ENCODE measurements at places on chromosomes 2 and 18.

GRCh38 chr18:36391426-36392145, 94.1 kb downstream of the FHOD3 start:
- DNase-seq = no peak

DNA sequence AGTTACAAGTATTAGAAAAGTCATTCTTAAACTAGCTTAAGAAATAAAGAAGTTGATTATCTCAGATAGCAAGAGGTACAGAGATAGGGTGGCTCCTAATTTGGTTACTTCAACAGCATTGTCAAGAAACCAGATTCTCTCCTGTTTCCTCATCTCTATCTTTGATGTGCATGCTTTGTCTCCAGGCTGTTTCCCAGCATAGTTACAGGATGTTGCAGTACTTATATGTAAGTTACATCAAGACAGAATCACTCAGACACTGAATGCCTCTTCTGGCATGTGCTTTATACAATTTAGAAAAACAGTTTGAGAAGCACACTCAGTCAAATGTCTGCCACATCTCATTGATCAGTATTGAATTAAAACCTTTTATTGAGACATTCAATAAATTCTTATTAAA, 189.5 kb upstream of the UBE2E3 start:
- no peak for DNase-seq

- no peak for DNase-seq
These were observed 60.7 kb upstream of the ITGA6 start for GRCh38 chr2:172366596-172367150.

DNA sequence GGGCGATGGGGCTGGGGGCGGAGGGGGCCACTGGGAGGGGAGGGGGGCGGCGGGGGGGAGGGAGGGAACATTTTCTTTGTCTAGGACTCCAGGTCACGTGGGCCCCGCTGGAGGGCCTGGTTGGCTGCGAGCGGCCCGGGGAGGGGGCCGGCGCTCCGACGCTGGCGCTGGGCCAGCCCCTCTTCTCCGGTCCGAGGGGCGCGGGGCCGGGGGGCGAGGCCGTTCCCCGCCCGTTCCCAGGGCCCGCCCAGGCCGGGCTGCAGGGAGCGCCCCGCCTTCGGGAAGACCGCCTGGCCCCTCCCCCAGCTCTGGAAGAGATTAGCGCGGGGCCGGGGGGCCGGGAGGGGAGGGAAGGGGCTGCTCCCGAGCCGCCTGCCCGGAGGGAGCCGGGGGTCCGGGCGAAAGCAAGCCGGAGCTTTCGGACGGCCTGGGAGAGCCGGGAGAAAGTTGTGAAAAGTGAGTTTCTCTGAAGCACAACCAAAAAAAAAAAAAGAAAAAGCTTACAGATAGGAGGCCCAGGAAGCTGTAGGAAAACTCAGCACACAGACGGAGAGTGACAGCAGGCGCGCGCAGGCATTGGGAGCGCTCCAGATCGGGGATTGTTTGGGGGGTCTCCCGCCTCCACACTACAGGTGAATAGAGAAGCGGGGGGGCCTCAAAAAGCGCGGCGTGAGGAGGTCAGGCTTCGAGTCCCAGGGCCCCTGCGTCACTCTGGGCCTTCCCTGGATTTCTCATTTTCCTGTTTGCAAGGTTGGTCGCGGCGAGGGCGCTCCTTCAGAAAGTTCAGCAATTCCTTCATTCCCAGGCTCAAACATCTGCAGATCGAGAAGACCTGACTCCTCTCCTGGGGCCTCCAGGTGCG, 84.1 kb upstream of the POMC start:
- no peak for DNase-seq

GRCh38 chr2:69165091-69165880, 152.3 kb downstream of the ANTXR1 start:
- no peak for DNase-seq

GRCh38 chr18:56716692-56717146, 65.6 kb downstream of the WDR7 start:
- no peak for DNase-seq

DNA sequence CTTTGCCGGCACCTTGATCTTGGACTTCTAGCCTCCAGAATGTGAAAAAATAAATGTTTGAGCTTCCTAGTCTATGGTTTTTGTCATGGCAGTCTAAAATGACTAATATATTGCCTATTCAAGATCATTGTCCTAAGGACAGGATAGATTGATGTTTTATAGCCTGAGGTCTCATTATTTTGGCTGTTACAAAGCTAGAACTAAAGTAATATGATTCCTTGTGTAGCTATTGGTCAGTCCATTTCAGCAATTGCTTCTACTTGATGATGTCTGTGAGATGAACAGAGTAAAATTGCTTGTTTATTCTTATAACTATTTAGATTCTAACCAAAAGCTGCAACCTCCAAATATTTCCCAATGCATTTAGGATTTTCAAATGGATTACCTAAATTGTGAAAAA, 145.0 kb downstream of the HRH4 start:
- DNase-seq = no peak

DNA sequence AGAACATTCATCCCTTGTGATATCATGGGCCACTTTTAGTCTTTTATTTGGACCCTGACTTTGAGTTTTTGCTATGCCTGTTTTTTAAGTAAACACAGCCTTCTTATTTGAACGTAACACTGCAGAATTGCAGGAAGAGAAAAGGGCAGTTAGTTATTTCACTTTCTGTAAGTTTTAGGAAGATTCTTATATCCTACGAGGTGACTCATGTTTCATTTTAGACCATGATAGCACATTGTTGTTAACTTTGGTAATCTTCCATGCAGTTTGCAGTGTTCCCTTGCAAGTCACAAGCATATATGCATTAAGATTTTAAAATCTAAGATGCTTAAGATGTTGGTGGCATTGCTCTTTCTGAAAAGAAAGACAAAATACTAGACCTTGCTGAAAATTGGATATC, 128.6 kb upstream of the EPC2 start:
- DNase-seq = no peak

DNA sequence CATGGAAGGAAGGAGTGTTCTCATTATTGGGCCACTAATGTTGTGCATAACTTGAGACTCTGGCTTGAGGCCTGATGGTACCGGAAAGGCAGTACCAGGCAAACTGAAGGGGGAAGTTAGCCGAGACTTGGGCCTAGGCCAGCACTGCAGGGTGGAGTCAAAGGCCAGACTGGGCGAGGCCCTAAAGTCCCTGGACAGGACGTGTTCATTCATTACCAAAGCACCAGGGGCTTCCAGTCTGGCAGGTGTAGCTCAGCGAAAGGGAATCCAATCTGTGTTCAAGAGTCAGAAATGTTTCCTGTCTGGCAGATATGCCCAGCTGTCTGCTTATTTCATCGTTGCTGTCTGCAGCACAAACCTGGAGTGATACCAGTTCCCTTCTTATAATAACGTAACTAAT, 4.7 kb upstream of the ITSN2 start:
- DNase-seq = no peak

GRCh38 chr2:144032566-144032965, 487.4 kb downstream of the ZEB2 start:
- no peak for DNase-seq

DNA sequence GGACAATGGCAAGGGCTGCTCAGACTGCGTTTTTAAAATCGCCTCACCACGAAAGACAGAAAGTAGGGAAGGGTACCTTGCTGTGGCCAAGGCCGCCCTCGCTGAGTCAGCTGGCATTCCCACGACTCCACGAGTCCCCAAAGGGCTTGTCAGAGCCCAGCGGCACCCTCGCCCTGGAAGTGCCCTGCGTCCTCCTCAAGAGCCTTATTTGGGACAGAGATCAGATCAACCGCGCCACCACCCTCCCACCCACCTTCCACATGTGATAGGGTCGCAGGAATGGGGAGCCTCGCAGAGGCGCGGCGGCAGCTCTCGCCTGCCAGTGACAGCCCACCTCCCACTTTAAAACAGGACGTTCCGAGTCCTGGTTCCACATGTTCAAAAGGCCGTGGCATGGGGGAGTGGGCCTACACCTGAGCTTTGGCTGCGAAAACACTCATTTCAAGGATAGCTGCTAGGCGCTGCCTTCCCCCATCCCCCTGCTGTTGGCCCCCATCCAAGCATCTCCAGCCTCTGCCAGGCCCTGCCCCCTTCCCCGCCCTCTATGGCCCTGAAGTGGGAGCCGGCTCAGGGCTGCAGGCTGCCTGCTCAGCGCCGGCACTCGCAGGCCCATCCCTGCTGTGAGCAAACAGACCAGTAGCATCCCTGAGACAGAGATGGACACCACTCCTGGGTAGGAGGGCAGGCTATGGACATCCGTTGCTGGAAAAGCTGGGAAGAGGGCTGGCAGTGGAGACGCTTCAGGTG, 38.1 kb upstream of the ARHGEF4 start:
- no peak for DNase-seq

DNA sequence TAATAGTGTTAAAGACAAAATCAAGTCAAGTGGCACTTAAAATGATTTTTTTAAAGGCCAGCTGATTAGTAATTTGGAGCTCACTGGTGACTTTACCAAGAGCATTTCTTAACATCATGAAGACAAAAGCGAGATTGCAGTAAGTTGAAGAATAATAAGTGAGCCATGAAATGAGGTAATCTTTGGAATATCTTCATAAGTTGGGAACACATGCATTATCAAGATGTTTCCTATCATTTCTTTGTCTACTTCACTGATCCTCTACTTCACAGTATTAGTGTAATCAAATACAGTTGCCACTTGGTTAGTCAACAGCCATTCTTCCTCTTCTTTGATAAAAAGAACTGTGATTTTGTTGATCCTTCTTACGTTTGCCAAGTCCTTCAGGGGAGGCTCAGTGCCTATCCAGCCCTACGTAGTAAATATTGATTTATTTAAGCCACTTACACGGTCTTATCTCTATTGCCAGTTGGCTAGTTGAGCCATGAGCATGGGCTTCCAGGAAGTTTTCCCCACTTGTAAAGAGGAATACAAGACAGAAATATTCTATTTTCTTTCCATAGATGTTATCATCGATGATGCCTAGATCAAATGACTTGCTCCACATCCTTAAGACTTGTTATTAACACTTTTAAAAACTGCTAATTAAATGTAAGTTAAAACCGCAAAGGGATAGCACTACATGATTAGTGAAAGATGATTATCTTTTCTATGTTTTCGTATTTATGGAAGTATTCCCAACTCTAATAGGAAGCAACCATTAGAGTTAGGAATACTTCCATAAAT, 46.1 kb downstream of the YES1 start:
- no peak for DNase-seq

DNA sequence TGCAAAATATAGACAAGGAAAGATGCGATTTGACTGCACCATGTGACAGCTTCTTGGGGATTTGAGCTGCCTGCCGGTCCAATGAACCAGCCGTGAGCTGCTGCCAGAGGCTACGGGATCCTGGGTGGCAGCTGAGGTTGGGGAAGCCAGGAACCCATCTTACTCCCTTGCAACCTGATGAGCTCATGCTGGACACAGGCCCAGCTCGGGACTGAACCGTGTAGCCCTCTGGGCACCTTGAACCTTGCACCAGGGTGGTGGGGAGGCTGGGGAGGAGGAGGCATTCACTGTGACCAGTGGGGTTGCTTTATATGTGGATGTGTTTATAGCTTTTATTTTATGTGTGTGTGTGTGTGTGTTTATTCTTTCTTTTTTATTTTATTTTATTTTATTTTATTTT, 9.1 kb downstream of the ALPI start:
- DNase-seq = no peak

- no peak for DNase-seq
These were observed 72.2 kb upstream of the TAF1B start for GRCh38 chr2:9771101-9771449.

GRCh38 chr18:56747032-56747658, 96.0 kb downstream of the WDR7 start:
- no peak for DNase-seq

DNA sequence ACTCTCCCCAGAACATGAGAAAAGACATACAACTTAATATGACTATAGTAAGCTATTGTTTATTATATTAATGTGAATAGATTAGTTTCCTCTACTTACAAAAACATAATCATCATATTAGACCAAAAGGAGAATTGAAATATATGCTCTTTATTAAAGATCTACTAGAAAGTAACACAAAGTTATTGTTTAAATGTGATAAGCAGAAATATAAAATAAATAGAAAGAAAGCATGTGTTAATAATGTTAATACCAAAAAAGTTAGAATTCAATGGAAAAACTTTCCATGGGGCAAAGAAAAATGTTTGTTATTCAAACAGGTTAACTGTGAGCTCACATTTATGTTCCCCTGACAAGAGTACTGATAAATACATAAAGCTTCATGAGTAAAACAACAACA, 421.4 kb upstream of the UBE2E3 start:
- DNase-seq = no peak

- no peak for DNase-seq
These were observed 451.0 kb upstream of the SALL3 start for GRCh38 chr18:78528411-78529258.

DNA sequence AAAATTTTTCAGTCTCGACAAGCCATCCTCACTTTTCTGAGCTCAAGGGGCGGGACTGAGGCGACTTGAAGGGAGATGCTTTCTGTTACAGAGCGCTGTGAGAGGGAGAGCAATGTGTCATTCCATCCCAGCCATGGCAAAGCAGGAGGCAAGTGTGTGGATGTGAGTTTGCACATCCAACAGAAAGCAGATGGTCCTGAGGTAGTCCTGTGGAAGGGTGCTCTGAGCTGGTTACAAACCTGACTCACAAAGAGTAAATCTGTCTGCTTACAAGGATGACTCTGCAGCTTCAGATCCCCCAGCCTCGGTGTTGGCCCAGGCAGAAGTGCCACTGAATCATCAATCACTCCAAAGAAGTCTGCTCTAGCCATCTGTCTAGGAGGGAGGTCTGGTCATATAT, 482.0 kb upstream of the DCC start:
- no peak for DNase-seq

- DNase-seq = no peak
These were observed 249.9 kb upstream of the THUMPD2 start for GRCh38 chr2:40028792-40029488.

GRCh38 chr2:236177967-236178889, 10.0 kb upstream of the GBX2 start:
- peak; percentile 45 for DNase-seq

GRCh38 chr2:62933398-62933917, 117.2 kb upstream of the OTX1 start:
- DNase-seq = no peak

DNA sequence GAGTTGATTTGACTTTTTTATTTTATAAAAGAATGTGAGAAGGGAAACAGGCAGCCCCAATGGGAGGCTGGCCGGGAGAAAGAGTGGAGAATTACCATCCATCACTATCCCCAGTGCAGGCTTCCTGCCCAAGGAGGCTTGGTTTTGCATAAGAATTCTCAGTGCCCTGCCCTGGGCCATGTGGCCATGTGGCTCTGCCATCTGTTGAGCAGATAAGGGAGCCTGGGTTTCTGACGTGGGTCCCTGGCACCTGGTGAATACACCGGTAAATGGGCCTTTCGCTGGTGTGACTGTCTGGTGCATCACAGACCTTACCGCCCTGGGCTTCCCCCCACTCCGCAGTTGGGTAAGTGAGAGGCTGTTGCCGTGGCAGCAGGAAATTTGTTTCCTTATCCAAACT, 54.5 kb upstream of the TMEM163 start:
- no peak for DNase-seq

- no peak for DNase-seq
These were observed 109.8 kb downstream of the FAM210A start for GRCh38 chr18:13616525-13617035.
